ENCODE measurements at places on chromosomes 16 and 17. TPM values are rescaled to one million over a fixed set of nuclear protein-coding genes. Genes with fewer than 3 reads are reported as not detected.

Gene ABCA9
- 74.5 TPM for total RNA-seq

Gene MVD
- total RNA-seq: 21.7 TPM

Gene CCL14
- 30.0 TPM for total RNA-seq

Gene TBC1D16
- 15.1 TPM for total RNA-seq

Gene SDR42E2
- total RNA-seq: not detected

GRCh38 chr17:50891577-50891989, 25.4 kb upstream of the TOB1 start:
- DNase-seq: no peak
- H3K4me1 ChIP-seq: peaks cover 11% of the 10 kb centered on the region
- H3K27ac ChIP-seq: peak overlapping the region; percentile 19
- no peak overlapping the region for H3K4me3 ChIP-seq
- no peaks in the 10 kb centered on the region for H3K27me3 ChIP-seq

- H3K27me3 ChIP-seq: no peaks in the 10 kb centered on the region
- DNase-seq: peak; percentile 27
- H3K4me1 ChIP-seq: no peaks in the 10 kb centered on the region
- no peak overlapping the region for H3K27ac ChIP-seq
- H3K4me3 ChIP-seq: no peak overlapping the region
- H3K36me3 ChIP-seq: peaks cover 94% of the 10 kb centered on the region
Observed at GRCh38 chr16:3508736-3509135, 7.9 kb downstream of the CLUAP1 start.

GRCh38 chr17:10025976-10026901, 121.2 kb upstream of the RCVRN start:
- no peaks in the 10 kb centered on the region for H3K36me3 ChIP-seq
- no peak for DNase-seq
- no peak overlapping the region for H3K27ac ChIP-seq
- H3K4me3 ChIP-seq: no peak overlapping the region
- H3K27me3 ChIP-seq: no peaks in the 10 kb centered on the region
- no peaks in the 10 kb centered on the region for H3K4me1 ChIP-seq

DNA sequence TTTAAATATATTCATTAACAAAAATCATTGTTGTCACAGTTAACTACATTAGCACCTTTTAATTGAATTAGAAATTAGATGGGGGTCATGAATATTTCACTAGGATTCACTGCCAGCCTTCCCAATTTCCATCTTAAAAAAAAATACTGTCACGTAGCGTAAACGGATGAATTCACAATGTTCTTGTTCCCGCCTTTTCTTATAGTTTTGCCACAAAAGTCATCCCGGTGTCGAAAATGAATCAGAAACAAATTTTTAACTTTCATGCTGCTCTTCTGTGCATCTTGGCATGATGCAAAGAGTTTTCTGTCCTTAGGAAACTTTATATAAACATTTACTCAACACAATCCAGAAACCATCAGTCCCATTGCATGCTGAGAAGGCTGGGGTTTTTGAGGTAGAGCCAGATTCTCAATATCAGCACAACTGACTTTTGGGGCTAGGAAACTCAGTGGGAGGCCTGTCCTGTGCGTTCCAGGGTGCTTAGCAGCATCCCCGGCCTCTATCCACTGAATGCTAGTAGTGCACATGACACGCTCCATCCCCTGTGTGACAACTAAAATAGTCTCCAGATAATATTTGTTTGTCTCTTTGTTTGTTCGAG, 252.9 kb upstream of the XYLT1 start:
- H3K27ac ChIP-seq: no peak overlapping the region
- H3K4me1 ChIP-seq: peaks cover 7% of the 10 kb centered on the region
- H3K4me3 ChIP-seq: no peak overlapping the region
- no peak for DNase-seq

DNA sequence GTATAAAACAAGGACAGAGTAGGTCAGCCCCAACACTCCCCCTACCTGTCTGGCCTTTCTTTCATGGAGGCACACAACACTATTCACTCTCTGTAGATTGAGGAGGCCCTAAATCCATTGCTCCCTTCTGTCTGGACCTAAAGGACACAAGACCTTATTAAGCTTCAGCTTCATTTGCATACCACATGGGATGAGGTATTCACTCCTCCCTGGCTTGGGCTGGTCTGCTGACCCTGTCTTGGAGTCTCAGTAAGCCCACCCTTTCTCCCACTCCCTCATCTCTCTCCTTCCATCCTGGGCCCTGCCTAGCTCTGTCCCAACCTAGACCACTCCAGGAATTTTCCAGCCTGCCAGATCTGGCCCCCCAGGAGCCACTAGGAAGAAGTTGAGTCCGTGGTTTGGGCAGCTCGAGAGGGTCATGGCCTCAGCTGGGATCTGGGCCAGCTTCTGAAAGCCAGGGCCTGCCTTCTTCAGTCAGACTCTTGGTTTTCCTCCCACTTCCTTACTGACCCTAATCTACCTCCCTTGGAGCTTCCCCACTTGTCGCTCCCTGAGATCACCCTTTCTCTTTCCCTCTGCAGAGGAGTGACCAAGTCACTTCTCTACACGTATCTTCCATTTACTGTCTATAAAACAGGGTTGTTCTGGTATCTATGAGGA, 6.5 kb upstream of the LLGL1 start:
- no peak overlapping the region for H3K27ac ChIP-seq
- no peaks in the 10 kb centered on the region for H3K4me1 ChIP-seq
- H3K36me3 ChIP-seq: no peaks in the 10 kb centered on the region
- no peak for DNase-seq

All from sigmoid colon (tissue), 7 donors.